ENCODE measurements at places on chromosomes 3 and 15.

DNA sequence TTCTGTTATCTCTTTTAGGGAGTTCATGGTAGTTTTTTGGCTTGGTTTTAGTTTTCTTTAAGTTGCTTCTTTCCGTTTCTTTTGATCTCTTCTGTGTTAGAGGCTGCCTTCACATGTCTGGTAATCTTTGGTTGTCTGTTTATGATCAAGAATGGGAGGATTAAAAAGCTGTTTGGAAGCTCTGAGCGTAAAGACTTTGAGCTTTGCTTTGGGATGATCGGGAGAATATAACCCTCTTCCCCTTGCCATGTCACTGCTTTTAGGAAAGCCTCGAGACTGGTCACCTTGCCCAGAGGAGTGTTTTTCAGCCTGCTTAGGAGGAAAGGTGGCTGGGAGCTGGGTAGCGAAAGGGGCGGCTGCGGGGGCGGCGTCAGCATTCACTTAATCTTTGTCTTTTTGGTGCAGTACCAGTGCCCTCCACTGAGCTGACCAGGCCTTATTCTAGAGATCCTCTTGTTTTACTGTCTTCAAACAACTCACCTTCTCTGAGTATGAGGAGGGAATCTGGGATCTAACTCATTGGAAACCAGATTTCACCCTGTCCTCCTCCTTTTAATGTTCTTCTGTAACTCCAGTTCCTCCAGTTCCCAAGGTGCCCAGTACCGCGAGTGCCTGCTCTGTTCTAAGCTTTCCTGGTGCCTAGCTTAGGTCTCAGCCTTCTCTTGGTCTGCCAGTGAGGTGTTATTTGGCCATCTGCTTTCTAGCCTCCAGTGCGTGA is 15.5 kb downstream of the TATDN2 start:
- DNase-seq = no peak

- no peak for DNase-seq
Measured at GRCh38 chr3:66693461-66694031, 192.7 kb upstream of the LRIG1 start.

DNA sequence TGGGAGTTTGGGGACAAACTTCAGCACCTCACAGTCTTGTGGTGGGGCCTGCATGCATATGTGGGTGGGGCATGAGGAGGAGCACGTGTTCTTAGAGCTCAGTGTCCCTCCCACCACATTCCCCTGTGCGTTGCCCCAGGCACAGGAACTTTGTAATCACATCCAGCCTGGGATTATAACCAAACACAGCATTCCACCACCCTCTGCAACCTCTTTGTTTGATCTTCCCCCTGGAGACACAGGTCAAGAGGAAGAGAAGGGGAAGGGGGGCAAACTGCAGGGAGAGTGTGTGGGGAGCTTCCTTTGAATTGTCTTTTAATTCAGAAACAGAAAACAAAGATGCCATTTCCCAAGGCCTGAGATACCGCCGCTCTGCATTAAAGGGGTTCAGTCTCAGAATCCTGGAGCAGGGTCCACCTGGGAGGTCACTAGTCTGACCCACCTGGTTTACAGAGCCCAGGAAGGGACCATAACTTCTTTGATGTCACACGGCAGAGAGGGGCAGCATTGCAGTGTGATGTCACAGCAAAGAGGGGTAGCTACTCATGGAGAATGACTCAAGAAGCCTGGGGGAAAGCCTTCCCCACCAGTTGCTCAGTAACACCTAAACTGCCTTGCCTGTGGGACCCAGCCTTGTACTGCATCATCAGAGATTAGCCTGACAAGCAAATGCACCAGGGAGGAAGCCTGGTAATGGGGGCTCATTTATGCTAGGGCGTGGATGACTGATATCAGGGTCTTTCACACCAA is 106.3 kb upstream of the RNU6-1 start:
- DNase-seq = no peak

GRCh38 chr15:27238707-27239423 is 267.9 kb downstream of the GABRG3 start:
- DNase-seq = no peak

GRCh38 chr3:39467394-39468107 is at the start of gene MOBP:
Gene MOBP, plus strand, starts transcription at chr3:39467680. Its CDS starts 34,390 bp downstream, at chr3:39502070.
- DNase-seq = no peak

- no peak for DNase-seq
Measured at GRCh38 chr15:44956388-44956787, at the start of gene TERB2. Gene TERB2, plus strand, starts transcription at chr15:44956687. Its CDS starts 32 bp downstream, at chr15:44956719.
